ENCODE measurements at places on chromosomes 13 and 19.
A peak's percentile ranks its signal among the peaks of the same experiment; 100 is the strongest.

DNA sequence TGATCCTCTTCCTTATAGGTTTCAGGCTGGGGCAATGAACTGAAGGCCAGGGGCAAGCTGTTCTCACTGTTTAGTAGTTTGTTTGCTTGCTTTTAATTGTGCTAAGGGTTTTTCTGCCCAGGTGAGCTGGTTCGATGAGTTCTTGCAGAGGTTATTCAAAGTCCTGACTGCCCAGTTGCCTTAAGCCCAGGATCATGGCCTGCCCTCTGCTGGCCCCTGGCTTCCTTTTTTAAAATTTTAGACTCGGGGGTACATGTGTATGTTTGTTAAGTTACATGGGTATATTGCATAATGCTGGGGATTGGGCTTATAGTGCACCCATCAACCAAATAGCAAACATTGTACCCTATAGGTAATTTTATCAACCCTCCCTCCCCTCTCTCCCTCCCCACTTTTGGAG lies 65.7 kb downstream of the ZNF536 start:
- DNase-seq: no peak

GRCh38 chr19:43636121-43636683 lies 3.4 kb downstream of the CADM4 start:
- DNase-seq: no peak

DNA sequence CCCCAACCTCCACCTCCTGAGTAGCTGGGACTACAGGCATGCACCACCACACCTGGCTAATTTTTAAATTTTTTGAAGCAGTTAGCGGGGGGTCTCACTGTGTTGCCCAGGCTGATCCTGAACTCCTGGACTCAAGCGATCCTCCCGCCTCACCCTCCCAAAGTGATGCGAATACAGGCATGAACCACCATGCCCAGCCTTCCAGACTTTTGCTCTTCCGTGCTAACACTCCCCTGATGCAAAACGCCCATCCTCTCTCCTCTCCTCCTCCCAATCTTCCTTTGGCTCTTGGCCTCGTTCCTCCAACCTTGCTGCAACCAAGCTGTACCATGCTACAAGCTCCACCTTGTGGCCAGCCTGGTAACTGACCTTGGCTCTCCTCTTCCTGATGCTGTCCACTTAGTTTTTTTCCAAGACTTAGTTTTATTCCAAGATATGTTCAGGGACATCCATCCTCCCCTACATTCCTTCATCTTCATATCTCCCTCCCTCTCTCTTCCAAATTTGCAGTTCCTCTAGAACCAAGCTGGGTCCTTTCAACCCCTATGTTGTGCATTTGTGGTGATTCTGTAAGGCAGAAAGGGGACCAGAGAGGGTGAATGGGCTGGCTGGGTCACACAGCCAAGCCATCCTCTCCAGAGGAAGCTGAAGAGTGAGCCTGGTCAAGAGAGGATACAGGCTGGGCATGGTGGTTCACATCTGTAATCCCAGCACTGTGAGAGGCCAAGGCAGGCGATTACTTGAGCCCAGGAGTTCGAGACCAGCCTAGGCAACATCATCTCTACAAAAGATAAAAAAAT lies 32.8 kb downstream of the TINCR start:
- no peak for DNase-seq

DNA sequence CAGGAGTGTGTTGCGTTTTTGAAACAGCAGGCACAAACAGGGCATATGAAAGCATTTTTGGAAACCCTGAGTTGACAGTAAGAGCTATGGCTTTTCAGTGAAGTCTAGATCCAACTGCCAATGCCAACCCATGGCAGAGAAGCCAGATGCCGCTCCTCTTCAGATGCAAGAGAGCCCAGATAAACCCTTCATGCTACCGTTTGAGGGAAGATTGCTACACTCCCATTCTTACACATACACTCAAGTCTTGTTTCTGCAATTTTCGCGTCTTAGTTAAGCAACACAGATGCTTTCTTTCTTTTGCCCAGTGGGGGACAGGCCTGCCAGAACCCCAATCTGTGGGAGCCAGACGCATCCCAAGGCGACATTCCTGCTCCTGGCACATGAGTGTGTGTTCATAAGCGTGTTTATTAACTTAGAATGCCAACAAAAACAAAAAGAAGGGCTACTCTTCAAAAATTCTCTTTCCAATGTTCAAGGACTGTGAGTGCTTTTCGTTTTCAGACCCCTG lies 10.4 kb downstream of the BORCS8 start:
- no peak for DNase-seq

DNA sequence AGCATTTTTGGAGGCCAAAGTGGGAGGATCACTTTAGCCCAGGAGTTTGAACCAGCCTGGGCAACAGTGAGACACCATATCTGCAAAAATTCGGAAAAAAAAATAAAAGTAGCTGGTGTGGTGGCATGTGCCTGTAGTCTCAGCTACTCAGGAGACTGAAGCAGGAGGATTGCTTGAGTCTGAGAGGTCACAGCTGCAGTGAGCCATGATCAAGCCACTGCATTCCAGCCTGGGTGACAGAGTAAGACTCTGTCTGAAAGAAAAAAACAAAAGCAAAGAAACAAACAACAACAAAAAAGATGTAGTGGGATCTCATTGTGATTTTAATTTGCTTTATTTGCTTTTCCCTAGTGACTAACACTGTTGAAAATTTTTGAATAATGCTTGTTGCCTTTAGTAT lies 394.7 kb upstream of the KLHL1 start:
- no peak for DNase-seq

DNA sequence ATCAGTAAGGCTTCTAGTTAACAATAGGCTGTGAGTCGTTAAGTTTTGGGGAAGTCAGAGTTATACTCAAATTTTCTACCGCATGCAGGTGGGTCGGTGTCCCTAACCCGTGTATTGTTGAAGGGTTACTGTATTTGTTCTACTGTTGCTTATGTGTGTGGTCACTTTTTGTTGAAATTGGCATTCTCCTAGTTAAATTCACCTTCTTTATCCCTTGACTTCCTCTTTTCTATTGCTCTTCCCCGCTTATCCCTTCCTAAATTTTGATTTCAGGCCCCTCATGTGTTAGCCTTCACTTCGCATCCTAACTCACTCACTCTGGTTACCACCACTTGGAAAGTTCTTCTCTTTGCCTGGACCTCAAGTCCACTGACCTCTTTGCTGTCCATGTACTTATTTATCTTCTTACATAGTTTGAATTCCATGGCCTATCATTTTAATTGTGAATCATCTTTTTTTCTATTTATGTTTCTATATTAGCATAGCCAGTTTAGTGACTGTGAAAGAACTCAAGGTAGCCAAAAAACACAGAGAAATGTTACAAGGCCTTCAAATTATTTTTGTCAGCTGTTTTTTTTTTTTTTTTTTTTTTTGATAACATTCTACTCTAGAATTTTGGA lies 52.9 kb downstream of the NDFIP2 start:
- no peak for DNase-seq

- no peak for DNase-seq
These were observed 10.9 kb upstream of the CERS1 start for GRCh38 chr19:18906605-18907519.

- DNase-seq: peak; percentile 9
These were observed 13.8 kb downstream of the OR7D4 start for GRCh38 chr19:9205501-9206113.

GRCh38 chr19:29764361-29764760 lies 47.4 kb upstream of the CCNE1 start:
- no peak for DNase-seq

- DNase-seq: no peak
These were observed 7.4 kb downstream of the EID2B start for GRCh38 chr19:39525205-39525604.

- DNase-seq: no peak
These were observed 27.9 kb downstream of the C13orf46 start for GRCh38 chr13:113945857-113946408.

DNA sequence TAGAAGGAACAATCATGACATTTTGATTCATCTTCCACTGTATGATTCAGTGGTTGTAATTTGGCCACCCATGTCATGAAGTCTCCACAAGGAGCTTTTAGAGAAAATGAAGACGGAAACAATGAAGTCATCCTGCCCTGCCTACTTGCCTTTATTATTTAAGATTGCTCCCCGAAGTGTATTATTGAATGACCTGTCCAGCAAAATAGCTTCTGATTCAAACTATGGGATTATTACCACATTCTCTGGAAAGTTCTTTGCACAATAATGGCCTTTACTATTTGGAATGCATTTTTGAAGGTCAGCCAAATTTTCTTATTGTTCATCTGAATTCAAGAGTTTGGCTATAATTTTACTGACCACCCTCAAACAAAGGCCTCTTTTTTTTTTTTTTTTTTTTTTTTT lies 77.8 kb upstream of the RFC3 start:
- DNase-seq: peak; percentile 37

DNA sequence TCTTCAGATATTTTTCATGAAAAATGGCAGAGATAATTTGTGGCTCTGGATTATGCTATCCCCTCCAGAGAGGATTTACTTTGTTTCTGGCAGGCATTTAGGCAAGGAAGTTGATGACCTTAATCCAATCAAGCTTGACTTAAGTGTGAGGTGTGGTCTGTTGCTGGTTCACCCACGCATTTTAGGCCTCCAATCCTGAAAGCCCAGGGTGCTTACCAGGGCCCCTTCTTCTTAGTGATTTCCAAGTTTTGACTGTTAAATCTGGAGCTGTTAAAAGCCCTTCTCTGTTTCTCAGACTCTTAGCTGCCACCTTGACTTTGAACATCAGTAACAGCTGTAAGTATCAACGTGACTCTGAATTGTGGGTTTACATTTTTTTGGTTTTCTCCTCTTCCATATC lies 161.8 kb downstream of the DNAJC15 start:
- no peak for DNase-seq

DNA sequence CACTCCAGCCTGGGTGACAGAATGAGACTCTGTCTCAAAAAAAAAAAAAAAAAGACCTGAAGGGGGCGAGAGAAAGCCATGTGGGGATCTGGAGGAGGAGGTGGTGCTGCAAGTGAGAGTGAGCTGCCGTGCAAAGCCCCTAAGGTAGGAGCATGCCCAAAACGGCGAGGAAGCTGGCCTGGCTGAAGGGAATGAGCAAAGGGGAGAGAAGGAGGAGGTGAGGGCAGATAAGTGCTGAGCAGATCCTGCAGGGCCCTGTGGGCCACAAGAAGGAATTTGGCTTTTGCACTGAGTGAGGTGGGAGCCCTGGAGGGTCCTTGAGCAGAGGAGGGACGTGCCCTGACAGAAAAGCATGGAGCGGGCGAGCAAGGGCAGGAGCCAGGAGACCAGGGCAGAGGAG lies 19.4 kb upstream of the ADGRE5 start:
- DNase-seq: no peak

DNA sequence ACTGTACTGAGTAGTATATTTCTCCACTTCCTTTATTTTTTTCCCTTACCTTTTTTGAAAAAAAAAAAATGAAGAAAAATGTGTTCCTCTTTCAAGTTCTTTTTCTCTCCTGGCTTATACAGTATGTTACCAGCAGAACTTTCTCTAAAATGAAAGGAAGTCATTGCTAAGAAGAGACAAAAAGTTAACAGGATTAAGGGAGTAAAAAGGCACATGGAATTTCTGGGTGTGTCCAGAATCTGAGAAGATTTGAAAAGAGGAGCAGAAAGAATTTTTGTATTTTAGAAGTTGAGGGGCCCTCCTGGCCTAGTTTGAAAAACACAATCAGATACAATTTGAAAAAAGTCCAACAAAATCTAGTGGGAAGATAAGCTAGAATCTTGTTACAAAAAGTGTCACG lies 21.0 kb upstream of the TRIM13 start:
- DNase-seq: no peak

DNA sequence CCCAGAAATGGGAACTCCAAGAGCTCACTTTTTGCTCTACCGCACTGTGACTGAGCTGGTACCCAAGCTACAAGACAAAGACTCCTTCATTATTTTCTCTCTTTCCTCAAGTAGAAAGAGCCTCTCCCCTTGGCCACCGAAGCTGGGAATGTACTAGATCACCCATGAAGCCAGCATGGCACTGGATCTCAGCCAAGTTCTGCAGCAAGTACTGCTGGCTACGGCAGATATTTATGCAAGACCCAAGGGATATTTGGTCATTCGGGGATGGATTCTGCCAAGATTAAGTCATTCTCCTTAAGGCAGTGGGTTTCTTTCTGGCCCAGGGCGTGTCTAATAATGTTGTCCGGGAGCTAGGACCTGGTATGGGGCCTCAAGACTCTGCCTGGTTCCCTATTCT lies 633.5 kb downstream of the SLITRK1 start:
- DNase-seq: no peak

GRCh38 chr19:29618871-29619270 lies 12.8 kb downstream of the POP4 start:
- DNase-seq: no peak

DNA sequence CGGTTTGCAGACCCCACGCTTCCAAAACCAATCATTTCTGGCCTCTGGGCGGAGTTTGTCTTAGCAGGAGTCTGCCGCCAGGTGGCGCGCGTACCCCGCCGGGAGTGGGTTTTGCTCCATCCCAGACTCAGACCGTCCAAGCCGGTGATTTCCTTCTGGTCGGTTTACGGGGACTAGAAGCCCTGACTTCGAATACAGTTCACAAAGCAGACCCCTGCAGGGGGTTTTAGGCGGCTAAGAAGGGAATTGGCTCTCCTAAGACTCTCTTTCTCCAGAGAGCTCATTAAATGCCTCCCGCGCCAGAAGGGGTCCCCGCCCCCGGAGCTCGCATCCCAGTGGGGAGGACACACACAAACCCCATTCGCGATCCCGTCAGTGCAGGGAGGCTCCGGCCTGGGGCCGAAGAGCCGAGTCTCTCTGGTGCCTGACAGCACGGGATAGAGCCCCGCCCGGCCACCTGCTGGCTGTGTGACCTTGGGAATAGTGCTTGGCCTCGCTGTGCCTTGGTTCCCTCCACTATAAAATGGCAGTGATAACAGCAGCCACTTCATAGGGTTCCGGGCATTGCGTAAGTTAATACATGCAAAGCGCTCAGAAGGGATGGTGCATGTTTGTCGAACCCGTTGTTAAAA lies 8.6 kb upstream of the NUP62 start:
- peak; percentile 26 for DNase-seq

DNA sequence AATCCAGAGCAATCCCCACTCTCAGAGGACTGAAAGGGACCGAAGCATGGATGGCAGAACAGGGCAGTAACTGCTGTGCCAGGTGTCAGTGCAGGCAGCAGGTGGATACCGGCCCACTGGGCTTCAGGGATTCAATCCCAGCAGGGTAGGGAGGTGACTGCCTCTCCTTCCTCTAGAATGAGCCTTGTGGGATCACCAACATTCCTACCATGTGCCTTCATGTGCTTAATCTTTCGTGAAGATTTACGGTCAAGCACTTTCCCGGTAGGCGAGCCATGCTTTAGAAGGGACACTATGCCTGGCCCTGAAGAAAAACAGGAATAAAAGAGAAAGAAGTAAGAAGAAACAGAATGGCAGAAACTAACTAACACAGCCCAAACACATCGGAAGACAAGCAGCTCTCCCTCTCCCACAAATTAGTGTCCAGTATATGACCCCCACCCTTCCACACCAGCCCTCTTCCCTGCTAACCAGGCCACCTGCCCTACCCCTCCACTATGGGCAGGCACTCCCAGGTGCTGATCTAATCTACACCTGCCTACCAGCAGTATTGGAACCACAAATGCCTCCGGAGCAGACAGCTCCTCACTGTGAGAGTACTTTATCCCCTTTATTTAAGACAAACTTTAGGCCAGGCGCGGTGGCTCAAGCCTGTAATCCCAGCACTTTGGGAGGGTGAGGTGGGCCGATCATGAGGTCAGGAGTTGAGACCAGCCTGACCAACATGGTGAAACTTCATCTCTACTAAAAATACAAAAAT lies 162.5 kb downstream of the NUFIP1 start:
- no peak for DNase-seq

GRCh38 chr13:76331943-76332712 lies 554.1 kb downstream of the KCTD12 start:
- peak; percentile 48 for DNase-seq
